HFF-Myc (cell line): ENCODE measurements at places on chromosomes 5 and 9.

- DNase-seq: peak; percentile 96
Observed at GRCh38 chr9:107750741-107751566, 261.4 kb upstream of the KLF4 start.

DNA sequence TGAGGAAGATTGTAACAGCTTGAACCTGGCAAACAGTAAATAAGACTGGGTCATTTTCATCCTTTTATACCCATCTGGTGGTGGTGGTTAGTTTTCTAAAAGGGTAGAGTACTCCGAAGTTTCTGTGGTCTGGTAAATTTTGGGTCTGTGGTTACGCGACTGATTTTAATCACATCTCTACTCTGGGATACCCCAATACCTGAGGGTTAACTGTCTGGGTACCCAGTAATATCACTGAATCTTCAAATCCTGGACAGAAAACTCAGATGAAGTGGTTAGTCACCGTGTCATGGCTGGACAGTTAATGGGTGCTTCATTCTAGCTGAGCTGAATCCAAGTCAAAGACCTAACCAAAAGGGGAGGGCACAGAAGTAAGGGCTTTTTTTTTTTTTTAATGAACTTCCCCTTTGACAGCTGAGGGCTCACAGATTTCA, 474.2 kb downstream of the GADD45G start:
- no peak for DNase-seq

GRCh38 chr9:131019388-131020239, 10.6 kb downstream of the LAMC3 start:
- DNase-seq: peak; percentile 90

- DNase-seq: no peak
Observed at GRCh38 chr5:19044311-19044710, 943.7 kb downstream of the CDH18 start.

DNA sequence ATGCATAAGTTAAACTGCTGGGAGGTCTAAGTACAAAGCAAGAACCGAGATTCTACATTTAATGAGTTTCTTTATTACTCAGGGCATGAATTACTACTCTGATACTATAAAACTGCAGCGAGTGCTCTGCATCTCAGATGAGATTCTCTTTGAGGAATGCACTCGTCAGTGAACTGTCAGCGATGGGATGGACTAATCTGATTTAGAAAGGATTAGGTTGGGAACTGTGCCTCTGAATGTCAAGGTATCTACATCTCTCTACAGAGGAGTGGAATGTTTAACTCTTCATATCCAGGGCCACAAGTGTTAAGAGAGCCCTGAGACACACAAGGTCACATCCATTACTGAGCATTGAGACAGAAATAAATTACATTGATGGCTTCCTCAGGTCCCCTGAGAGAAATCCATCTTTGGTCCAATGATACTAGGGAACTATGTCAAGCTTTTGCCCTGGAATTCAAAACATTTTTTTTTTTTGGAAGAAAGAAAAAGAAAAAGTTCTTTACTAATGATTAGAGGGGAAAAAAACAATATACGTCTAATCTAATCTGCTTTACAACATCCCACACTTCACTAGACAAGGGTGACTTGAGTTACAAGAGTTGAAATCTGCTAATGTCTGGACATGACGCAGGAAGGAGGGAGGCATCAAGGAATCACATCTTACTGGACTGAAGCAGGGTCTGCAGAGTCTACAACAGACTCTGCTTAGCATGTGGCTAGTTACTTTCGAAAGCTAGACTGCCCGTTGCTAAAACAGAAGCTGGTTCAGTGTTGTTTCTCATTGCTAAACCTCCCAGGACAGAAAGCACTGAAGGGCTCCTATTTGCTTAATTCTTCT, 270.0 kb upstream of the TLE4 start:
- DNase-seq: no peak

DNA sequence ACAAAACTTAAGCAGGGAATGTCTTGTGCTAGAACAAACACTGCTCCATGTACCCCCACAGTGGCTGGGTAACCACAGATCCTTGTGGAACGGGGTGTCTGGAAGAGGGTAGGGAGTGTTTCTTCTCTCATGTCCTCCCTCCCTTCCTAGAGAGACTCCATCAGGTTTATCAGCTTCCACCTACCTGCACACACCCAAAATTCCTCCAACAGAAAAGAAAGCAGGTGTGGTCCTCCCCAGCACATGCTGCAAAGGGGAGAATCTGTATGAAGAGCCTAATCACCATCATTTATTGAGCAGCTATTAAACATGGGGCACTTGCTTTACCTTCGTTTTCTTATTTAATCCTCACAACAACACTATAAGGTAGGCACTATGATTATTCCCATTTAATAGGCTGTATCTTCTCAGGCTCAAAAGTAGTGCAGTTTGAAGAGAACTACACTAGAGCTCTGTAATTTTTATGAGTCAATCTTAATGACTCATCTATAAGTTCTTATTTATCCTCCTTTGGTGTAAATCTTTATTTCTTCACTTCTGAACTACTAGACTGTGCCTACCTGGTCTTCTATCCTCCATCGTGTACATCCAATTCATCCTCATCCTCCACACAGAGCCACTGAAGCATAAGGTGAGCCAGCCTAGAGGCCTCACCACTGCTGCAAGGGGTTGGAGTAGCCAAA, 31.6 kb downstream of the C9orf40 start:
- no peak for DNase-seq

GRCh38 chr5:176781638-176782570, 28.5 kb upstream of the UNC5A start:
- no peak for DNase-seq

GRCh38 chr9:111066468-111066867, 28.2 kb upstream of the LPAR1 start:
- no peak for DNase-seq

DNA sequence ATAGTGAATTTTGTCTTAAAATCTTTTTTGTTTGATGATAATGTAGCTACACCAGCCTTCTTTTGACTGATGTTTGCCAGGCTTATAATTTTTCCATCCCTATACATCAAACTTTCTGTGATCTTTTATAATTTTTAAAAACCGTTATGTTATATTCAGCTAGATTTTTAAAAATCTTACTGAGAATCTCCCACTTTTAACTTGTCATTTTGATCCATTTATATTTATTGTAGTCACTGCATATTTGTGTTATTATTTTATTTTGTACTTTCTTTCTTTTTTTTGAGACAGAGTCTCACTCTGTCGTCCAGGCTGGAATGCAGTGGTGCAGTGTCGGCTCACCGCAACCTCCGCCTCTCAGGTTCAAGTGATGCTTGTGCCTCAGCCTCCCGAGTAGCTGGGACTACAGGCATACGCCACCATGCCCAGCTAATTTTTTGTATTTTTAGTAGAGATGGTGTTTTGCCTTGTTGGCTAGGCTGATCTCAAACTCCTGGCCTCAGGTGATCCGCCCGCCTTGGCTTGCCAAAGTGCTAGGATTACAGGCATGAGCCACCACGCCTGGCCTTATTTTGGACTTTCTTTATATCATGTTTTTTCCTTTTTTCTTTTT, 12.7 kb downstream of the MRRF start:
- no peak for DNase-seq

- DNase-seq: no peak
Observed at GRCh38 chr5:131329286-131329560, 65.4 kb downstream of the CDC42SE2 start.

DNA sequence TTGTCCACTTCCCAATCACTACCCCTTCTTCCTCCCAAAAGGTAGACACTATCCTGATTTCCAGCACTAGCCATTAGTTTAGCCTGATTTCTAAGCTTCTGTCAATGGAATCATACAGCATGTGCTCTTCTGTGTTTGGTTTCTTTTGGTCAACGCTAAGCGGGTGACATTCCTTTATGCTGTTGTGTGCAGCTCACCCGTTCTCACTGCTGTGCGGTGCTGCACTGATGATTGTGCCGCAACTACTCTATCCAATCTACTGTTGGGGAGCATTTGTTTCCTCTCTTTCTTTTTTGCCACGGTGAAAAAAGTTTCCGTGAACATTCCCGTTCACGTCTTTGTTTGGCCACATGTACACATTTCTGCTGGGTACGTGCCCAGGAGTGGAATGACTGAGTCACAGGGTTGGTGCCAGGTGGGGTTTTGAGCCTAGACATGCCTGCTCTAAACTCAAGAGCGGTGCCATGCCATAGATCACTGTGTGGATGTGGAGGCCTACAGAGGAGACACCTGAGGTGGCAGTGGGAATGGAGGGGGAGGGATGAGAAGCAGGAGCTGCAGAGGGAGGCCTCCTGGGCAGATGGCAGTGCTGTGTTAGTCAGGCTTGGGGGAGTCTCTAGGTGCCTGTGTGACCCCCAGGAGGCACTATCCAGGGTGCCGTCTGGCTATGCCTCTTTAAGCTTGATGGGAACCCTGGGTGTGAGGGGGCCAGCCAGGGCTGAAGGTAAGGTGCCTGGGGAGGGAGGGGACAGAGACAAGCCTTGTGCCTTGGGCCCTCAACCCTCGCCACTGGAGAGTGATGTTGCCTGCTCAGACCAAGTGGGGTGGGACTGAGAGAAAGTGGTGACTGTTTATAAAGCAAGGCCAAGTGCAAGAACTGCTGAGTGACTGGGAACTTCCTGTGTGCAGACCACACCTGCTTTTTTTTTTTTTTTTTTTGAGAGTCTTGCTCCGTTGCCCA, 11.4 kb upstream of the ANKRD33B start:
- no peak for DNase-seq

- no peak for DNase-seq
Observed at GRCh38 chr5:53032188-53032587, 43.0 kb downstream of the ITGA2 start.

DNA sequence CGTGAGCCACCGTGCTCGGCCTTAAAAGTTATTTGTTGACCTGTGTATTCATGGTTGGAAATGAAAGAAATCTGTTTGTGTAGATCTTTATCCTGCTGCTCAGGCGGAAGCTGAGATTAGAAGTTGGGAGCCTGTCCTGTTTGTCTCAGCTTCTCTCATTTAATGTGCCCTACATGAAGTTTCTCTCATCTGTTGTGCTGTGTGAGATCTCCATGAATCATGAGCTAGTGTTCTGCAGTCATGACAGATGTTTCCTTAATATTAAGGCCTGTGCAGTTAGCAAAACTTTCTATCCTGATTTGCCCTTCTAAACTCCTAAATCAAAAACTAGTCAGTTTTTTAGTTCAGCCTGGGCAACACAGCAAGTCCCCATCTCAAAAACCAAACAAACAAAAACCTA, 59.5 kb downstream of the FAM78A start:
- no peak for DNase-seq

GRCh38 chr5:61734966-61735365, 402.9 kb downstream of the ZSWIM6 start:
- DNase-seq: no peak

- no peak for DNase-seq
Observed at GRCh38 chr5:181043285-181044092, 3.4 kb downstream of the BTNL9 start.

- no peak for DNase-seq
Observed at GRCh38 chr5:41403846-41404245, 106.6 kb downstream of the PLCXD3 start.

DNA sequence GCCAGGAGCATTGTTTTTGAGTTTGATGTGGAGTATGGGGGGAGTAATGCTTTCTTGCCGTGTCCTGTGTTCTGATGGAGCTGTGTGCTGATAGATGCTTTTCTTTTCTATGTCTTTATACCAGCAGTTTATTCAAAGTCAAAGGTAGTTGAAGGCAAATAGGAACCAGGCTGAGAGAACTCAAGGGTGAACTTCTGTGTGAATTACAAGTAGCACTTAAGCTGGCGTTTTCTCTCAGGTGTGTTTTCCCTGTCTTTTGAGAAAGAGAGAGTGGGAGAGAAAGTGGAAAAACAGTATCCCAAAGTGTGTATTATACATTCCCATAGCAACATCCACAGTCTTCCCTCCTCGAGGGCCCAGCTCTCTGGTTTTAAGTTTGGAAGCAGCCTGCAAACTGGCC, 1.5 kb downstream of the TNFAIP8 start:
- DNase-seq: no peak

DNA sequence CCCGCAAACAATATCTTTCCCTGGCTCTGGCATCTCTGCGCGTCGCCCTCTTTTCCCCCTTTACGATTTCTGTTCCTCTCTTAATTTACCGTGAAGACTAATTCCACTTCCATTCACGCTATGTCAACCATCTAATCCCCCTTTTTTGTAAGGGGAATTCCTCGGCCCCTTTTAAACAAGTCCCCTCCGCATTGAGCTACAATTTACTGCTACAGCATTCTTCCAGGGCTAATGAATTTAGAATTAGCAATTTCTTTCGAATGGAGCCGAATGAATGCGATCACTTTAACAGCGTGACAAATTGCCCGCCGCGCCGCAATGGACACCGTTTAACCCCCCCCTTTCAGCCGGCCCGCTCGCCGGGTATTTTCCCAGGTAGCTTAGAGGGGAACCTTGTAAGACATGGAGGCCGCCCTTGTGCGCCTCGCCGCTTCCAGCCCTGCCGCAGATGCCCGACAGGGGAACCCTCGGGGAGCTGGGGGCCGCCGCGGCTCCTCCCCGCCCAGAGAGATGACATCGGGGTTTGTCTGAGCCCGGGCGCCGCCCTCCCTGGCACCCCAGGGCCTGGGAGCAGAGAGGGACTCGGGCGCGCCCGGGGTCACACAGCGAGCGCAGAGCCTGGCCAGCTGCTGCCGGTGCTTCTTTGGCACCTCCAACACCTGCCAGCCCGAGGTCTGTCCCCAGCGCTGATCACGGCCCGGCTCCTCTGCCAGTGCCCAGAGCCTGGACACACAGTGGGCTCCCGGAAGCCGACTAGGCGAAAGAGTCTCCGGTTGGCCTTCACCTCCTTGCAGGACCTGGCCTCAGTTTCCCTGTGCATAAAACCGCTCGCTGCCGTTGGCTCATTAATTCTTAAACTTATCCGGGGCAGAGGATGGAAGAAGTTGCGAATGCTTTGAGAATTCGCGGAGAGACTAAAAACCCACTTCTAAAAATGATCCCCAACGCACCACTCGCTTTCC, 1.3 kb downstream of the PRDM12 start:
- no peak for DNase-seq

DNA sequence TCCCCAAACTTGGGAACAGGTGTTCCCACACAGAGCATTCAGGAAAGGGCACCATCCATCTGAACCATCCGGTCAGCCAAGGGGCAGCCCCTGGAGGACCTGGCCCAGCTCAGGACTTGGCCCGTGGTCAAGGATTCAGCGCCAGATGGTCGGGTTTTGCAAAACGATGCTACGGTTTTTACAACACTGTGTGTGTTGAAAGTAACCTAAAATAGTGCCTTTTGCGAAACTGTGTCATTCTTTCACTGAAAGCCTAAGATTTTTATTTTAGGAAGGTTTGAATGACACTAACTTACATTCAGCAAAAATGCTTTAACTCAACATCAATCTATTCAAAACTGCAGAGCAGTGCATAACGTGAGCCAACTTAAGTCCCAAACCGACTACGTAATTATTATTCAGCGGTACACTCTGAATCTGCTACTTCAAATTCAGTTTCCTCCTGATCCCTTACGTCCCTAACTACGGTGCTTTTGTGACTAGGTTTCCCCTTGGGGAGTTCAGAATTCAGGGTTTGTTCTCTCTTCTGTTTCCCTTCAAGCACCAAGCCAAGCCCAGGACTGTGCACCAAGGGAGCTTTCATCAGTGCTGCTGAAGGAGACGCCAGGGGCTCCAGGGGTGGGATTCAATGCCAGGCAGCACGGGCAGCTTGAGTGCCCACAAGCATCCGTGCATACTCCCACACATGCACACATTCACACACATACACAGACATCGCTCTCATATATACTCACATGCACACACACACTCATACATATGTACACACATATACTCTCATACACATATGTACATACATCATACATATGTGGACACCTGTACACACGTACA, 25.8 kb downstream of the LPCAT1 start:
- no peak for DNase-seq
